ENCODE measurements at places on chromosomes 7 and 10. TPM values are rescaled to one million over a fixed set of nuclear protein-coding genes. Genes with fewer than 3 reads are reported as not detected.

DNA sequence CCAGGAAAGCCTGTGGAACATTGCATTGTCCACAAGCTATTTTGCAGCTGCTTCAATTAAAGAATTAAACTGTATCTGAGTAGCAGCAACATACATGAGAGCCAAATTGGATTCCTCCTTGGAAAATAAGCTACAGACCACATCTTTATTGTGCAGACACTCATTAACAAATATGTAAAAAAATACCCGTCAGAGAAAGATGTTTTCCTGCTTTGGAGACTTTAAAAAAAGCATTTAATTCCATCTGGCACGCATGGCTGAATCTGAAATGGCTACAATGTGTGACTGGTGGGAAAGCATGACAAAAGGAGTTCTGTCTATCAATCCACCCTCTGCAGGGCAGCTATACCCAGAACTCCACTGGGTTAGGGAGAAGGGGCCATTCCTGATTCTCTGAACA is 73.1 kb upstream of the HPS1 start:
- no peak for ATAC-seq

DNA sequence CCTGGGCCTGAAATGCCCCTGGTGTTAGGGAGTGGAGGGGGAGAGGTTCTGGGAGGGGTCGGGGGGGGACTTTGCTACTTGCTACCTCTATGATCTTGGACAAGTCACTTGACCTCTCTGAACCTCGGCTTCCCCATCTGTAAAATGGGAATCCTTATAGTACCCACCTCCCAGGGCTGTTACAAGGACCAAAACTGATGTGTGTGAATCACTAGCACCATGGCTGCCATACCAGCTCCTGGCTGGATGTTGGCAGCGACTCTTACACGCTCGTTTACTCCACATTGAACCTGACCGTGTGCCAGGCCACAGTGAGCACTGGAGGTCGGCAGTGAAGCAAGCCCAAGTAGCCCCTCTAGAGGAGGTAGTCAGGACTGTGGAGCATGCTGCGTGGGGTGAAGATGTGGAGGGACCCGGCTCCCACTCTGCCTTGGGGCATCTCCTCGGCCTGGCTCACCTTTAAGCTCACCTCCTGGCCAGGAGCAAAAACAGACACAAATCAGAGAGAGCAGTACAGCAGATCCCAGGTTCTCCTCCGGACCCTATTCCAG is 28.9 kb downstream of the PPIF start:
- ATAC-seq, result no peak

DNA sequence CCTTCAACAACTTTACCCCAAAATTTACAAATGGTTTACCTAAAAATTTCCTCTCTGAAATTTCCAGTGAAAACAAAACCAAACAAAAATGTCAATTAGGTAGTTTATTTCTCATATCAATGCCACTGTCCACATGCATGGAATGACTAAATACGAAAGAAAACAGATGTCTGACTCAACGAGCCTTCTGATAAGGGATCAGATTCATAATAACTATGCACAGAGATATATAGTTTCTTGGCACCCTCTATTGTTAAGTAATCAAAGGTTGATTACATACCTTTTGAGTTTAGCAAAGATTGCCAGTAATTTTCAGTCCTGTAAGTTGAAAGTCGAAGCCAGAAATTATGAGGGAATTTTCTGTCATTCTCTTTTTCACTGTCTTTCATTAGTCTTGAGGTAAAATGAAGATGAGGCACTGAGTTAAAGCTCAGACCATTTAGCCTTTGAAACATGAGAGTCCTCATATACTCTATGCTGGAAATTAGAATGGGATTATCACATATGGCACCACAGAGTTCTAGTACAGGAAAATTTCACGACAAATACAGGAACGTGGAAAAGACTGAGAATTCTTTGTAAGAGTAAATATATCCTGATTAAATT is 519.1 kb upstream of the ANKRD30A start:
- no peak for ATAC-seq

- no peak for ATAC-seq
Observed at GRCh38 chr7:44765579-44766415, 17.1 kb downstream of the ZMIZ2 start.

- ATAC-seq, result no peak
Observed at GRCh38 chr10:71657604-71658466, 61.7 kb downstream of the C10orf105 start.

DNA sequence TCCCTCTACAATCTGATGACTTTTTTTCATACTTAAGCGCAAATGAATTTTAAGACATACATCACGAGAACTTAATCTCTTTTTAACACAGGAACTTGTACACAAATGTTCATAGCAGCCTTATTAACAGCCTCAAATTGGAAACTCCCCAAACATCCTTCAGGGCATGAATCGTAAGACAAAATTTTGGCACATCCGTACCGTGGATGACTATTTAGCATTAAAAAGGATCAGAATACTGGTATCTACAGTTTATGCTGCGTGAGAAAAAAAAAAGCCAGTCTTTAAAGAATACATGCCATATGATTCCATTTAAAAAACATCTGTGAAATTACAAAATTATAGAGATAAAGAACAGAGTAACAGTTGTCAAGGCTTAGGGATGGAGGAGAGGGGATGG is 46.8 kb downstream of the PDE1C start:
- no peak for ATAC-seq

MKX gene
- 15.3 TPM for total RNA-seq

RAPGEF5 gene
- total RNA-seq, result 28.9 TPM

HOGA1 gene
- 0.62 TPM for total RNA-seq

ZNF488 gene
- total RNA-seq, result 0.12 TPM
